Gastroesophageal sphincter (tissue), 4 donors: ENCODE measurements at places on chromosomes 4 and X.

DNA sequence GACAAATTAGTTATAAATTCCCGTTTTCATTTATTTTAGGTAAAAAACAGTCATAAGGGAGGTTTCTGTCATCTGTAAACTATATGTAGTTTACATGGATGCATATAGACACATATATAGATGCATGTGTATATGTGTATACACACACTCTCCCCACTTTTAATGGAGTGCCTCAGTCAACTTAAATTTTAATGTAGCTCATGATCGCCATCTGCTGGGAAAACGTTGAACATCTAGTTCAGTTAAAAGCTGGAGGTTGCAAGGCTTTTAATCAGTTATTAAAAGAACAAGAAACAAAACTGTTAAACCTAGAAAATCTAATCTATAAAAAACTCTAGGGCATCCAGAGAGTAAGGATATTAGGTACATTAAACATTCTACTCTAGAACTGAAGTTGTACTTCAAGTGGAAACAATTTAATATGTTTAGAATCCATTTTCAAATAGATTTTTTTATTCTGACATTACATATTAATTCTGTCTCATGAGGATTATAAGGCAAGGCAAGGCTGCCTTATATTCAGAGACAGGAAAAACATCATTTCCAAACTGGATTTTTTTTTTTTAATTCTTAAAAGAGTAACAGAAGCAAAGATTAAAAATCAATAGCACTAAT is 122.6 kb downstream of the SHISA3 start:
- ATAC-seq, result no peak

DNA sequence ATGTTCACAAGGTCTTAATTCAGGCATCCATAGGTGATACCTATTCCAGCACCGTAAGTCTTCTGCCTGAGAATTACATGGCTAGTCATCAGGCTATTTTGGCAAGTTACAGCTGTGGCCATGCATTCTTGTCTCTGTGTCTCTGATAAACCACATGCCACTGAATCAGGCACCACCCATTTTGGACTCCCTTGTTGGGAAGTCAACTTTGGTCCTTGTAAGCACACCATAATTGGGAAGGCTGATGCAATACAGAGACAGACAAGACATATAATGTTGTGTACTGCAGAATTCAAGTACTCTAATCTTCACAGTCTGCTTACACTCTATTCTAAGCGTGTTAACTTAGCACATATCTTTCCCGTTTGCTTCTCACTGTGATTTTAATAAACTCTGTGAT is 483.7 kb upstream of the FTHL17 start:
- ATAC-seq, result no peak

GRCh38 chr4:14916554-14917297 is 85.6 kb upstream of the CPEB2 start:
- ATAC-seq, result peak; percentile 78

GRCh38 chr4:42306221-42307109 is 90.8 kb upstream of the SHISA3 start:
- ATAC-seq, result peak; percentile 79

GRCh38 chr4:5020341-5020740 is 1.1 kb upstream of the CYTL1 start:
- no peak for ATAC-seq

GRCh38 chr4:187961171-187961570 is 34.4 kb upstream of the ZFP42 start:
- ATAC-seq, result no peak

- ATAC-seq, result no peak
These were observed 32.1 kb upstream of the RAPGEF2 start for GRCh38 chr4:159070742-159071141.

- no peak for ATAC-seq
These were observed 199.1 kb upstream of the NPY2R start for GRCh38 chr4:155009288-155009687.

DNA sequence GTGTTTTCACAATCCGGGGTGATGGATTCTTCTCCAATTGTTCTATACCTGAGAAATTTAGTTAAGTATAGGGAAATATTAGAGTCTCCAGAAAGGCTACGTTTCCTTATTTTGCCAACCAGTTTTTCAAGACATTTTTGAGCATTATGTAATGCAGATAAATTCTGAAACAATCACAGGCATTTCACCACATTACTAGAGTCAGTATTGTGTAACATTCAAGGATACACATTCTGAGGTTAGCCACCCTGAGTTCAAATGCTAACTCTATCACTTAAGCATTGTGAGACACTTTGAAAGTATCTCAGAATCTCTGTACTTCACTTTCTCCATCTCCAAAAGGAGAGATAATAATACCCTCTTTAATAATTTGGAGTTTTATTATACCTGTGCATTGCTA is 10.6 kb downstream of the SULT1B1 start:
- no peak for ATAC-seq

- peak; percentile 52 for ATAC-seq
These were observed 305.7 kb downstream of the ARHGAP24 start for GRCh38 chr4:85780664-85781063.

GRCh38 chr4:14348506-14348905 is 653.8 kb upstream of the CPEB2 start:
- ATAC-seq, result no peak

DNA sequence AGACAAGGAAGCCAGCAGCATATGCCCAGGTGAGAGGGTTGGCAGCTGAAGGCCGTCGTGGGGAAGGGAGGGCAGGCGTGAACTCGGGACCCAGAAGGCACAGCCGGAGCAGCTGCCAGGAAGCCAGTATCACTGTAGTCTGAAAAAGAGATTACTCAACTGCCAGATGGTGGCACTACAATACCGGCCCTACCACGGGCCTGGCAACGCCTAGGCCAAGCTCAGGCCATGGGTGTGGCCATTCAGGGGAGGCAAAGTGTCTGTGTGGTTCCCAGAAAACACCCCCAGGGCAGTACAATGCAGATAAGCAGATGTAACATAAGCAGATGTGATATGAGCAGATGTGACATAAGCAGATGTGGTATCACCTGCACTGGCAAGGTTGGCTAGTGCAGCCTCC is 236.0 kb downstream of the AFAP1 start:
- ATAC-seq, result no peak

DNA sequence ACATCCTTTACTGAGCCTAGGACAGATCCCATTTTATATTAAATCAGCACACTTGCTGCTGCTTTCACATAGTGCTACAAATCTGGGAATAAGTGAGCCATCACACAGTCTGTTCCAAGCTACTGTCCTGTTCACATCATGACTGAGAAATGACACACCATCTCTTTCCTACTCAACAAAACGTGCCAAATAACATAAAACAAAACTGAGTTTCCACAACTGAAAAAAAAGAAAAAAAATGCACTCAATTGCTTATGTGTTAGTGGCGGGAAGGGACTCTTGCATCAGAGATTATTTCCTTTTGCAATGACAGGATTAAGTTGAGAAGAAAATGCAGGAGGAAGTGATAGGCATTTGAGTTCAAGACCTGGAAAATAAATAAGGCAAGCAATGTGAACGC is 109.0 kb downstream of the SHROOM4 start:
- ATAC-seq, result peak; percentile 31

DNA sequence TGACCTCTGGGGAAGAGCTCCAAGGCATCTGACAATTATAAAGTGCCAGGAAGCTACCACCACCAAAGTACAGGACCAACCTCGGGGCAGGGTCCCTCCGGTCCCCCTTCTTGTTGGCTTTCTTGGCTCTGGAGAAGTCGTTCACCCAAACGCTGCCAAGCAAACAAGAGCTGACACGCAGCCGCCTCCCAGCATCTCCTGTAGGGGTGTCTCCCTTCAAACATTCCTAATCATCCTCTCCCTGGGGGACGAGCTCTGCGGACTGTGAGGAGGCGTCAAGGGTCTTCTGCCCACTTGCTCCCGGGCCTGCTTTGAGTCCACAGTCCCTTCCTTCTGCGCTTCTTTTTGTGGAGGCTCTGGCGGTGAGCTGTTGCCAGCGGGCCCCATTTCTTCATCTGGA is 158.9 kb upstream of the MAB21L2 start:
- ATAC-seq, result no peak

GRCh38 chr4:159077702-159078495 is 25.0 kb upstream of the RAPGEF2 start:
- ATAC-seq, result no peak

DNA sequence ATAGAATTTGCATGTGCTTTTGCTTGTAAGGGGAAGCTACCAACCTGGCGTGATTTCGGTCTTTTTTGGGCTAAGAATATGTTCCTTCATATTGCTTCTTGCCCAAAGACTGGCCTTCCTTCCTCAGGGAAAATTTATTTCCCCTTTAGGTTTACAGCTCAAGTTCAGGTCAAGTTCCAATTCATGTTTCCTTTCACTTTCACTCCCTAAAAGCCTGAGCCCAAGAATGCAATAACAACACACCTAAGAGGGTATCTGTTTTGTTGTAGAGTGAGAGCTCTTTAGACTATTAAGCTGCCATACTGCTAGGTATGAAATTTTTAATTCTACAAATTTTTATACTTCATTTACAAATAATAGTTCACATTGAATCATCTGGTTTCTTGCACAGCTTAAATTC is 299.6 kb downstream of the TLL1 start:
- ATAC-seq, result no peak

DNA sequence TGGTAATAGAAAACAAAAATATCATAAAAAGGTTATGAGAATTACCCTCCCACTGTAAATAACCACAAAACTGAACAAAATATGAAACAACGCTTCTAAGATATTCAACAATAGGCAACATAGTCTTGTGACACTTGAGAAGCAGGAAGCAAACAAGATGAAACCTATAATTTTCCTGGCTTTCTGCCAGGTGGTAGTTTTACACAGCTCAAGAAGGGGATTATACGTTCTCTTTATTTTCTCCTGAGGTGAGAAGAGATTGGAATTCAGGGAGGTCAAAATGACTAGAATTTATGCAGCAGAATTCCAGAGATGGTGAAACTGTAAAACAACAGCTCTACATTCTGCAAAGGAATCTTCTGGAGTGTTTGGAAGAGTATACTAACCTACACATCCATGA is 186.0 kb downstream of the HHIP start:
- no peak for ATAC-seq

DNA sequence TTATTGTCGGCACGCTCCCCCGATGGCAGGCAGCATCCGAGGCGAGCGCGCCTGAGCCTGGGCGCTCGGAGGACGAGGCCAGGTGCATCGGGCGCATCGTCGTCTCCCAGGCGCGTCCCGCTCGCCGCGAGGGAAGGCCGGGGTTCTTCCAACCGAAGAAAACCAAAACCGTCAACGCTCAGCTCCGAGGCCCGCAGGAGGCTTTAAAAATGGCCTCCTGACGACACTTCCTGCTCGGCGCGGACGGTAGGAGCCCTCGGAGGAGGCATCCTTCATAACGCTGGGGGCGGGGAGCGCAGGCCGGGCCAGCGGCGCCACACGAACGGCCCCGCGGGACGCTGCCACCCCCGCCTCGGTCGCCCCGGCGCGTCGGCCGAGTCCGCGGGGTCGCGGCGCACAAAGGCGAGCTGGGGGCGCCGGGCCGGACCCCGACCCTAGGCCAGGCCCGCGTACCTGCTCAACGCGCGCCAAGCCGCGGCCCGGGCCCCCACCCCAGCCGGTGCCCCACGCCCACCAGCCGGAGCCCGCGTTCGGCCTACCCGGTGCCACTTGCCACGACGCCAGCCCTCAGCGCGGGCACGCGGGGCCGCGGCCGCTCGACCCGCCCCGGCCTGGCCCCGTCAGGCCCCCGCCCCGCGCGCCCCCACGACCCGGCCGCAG is 501 bp downstream of the ZNF518B start:
- ATAC-seq, result peak; percentile 54
